ENCODE measurements at places on chromosomes 16 and 17. TPM values are rescaled to one million over a fixed set of nuclear protein-coding genes. Genes with fewer than 3 reads are reported as not detected.

Gene HBZ
- total RNA-seq: not detected

GRCh38 chr17:21458054-21458453 is 81.9 kb downstream of the KCNJ12 start:
- DNase-seq: no peak

DNA sequence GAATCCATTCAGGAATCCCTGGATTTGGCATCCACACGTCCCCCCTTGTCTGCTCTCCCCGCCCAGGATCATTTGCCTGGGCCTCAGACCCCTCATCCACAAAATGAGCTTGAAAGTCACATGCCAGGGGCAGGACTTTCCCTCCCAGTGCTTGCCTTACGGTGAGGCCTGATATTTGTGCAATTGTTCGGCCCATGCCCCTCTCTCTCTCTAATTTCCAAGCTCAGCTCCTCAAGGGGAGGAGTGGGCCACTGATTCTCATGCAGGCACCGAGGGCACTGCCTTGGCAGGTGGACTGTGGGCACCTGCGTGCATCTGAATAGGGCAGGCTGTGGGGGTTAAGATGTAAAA is 267.2 kb upstream of the FOXF1 start:
- DNase-seq: no peak

GRCh38 chr16:70429888-70430666 is 8.8 kb downstream of the ST3GAL2 start:
- DNase-seq: no peak

Gene ARHGAP44
- 1.3 TPM for total RNA-seq

DNA sequence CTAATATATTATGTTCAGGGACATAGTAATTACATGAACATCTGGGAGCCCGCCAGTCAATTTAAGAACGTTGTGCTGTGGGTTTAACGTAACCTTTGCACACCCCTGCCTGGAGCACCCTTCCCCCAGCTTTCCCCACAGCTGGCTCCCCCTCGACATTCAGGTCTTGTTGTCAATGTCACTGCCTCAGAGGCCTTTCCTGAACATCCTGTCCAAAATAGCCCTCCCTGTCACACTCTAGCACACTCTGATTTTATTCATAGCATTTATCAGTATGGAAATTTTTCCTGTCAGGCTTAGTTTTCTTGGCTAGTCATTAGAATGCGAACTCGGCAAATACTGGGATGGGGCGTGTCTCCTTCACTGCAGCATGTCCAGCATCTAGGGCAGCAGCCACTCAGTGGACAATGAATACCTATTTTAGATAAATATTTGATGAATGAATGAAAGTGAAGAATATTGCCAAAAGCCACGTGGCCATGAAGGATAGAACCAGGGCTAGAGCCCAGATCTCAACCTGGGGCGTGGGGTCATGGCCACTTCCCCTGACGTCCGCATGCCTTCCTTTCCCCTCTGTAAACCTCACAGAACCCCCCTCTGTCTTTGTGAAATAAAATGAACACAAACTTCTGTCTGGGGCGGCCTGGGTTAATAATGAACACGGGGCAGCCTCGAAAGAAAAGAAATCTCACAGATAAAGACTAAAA is 10.5 kb downstream of the PIK3R6 start:
- DNase-seq: no peak

DNA sequence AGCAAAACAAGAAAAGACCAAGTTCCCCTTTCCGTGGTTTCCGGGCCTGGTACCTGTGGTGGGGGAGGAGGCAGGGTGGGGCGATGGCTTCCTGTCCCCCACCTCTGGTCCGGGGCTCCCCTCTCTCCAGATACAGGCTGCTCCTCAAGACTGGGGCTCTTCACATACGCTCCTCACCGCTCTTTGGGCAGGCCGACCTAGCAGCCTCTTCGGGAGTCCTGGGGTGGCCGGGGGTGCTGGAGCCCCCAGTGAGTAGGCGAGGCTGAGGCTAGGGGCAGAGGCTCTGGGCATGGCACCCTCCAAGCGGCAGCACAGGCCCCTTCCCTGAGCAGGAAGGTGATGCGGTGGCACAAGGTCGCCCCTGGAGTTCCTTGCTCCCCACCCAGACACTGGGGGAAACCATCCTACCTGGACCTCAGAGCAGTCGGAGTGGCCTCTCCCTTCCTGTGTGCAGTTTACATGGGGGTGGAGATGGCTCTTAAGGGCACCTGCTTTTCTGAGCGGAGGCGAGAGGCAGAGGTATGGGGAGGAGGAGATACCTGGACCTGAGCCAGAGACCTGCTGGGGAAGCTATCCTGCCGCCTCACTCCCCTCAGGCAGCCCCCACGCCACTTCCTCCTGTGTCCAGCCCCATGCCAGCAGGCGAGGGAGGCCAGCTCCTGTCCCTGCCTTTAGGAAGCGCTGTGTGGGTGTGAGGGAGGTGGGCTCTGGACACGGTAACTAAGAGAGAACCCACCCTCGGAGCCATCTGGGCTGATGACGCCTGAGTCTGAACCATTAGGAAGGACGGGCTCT is 891 bp downstream of the CORO1A start:
- no peak for DNase-seq

Gene KRT36
- total RNA-seq: not detected

DNA sequence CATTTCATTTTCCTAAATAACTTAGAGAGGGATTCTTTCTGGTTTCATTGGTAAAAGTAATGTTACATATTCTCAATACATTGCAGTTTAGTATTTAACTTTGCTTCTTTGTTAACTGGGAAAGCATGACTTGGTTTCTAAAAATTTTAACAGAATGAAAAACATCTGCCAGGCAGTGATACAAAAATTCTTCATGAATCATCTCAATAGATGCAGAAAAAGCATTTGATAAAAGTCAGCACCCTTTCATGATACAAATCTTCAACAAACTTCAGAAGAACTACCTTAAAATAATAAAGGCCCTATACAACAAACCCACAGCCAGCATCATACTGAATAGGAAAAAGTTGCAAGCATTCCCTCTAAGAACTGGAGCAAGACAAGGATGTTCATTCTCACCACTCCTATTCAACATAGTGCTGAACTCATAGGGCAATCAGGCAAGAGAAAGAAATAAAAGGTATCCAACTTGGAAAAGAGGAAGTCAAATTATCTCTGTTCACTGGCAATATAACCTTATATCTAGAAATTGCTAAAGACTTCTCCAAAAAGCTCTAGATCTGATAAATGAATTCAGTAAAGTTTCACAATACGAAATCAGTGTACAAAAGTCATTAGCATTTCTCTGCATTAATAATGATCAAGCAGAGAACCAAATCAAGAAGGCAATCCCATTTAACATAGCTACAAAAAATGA is 50.4 kb downstream of the SLFN5 start:
- DNase-seq: no peak

GRCh38 chr17:21573961-21574610 is 118.2 kb upstream of the KCNJ18 start:
- peak; percentile 43 for DNase-seq

GRCh38 chr17:15398736-15399331 is 57.4 kb upstream of the TEKT3 start:
- no peak for DNase-seq

- DNase-seq: no peak
Observed at GRCh38 chr17:64502021-64502420, 4.1 kb downstream of the DDX5 start.

DNA sequence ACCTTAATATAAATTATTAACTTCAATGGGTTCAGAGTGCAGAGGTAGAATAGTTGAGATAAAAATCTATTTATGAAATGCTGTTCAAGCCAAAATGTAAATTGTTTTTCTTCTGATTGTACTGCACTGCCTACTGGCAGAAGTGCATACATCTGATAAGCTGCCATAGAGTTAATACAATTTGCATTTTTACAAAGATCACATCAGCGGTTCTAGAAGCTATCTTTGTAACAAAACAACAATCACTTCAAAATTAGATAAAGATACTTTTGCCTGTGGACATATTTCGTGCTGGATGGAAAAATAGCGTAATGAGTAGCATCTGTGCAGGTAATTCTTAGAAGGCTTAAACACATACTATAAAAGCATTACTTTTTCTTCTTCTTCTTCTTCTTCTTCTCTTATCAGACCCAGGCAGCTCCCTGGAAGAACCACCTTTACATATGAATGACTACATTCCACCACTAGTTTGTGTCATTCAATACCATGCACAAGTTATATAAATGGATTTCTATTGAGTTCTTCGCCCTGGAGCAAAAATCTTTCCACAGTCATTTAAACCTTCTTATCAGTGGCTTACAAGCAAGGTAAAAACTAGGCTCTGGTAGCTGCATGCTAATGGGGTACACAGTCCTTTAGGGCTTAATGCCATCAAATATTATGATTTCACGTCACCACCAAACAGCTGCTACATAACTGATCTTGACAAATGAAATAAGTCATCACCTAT is 47.0 kb downstream of the SYNRG start:
- no peak for DNase-seq

DNA sequence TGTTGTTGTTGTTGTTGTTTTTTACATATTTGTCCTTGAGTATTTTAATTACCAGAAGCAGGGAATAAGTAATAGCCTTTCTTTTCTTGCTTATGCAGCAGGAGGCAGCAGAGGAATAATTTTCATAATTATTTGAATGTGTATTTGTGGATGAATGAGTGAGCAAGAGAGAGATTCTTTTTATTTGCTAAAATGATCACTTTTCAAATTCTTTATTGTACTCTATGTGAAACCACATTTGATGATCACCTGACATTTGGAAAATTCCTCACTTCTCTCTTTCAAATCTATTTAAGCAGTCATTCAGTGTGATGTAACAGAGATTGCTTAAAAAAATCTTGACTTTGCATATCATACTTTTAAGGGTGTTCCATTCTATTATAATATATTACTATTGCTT is 223.6 kb downstream of the BCAS3 start:
- no peak for DNase-seq

Gene GJC1
- 43.2 TPM for total RNA-seq

- DNase-seq: no peak
Observed at GRCh38 chr16:17925761-17926160, 410.8 kb downstream of the NPIPA8 start.

Gene CFAP20
- total RNA-seq: 40.5 TPM

DNA sequence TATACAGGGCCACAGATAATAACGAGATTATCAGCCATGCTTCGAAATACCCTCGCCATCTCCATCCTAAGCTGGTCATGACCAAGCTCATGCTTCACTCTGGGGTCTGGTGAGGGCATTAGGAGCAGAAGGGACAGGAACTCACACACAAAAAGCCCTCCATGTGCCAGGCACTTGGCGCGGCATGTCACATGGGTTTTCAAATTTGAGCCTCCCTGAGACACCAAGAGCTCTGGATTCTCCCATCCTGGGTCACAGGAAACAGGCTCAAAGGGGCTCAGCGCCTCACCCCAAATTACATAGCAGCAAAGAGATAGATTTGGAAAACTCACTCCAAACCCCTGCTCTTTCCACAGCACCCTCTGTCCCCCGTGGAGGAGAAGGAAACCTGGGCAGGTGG is 239.5 kb downstream of the GSG1L start:
- DNase-seq: no peak

Gene CIBAR2
- total RNA-seq: not detected

Gene RDM1
- 1.6 TPM for total RNA-seq

- no peak for DNase-seq
Observed at GRCh38 chr17:14469971-14470370, 169.1 kb downstream of the HS3ST3B1 start.

DNA sequence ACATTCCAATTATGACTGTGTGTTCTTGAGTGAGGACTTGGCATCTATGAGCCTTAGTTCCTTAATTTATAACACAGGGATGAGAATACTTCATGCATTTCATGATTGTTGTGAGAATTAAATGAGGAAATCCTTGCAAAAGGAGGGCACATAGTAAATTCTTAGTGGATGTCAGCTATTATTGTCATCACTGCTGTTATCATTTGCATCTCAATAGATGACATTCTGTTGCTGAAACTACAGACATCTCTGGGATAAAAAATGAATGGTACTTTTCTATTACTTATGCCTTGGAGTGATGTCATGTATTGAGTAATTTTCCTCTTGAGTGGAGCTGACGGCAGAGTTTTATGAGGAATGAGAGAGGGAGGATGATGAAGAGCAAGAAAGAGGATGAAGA is 184.4 kb upstream of the CDH11 start:
- DNase-seq: no peak

Gene CTRL
- total RNA-seq: 0.15 TPM

Gene TNK1
- total RNA-seq: 3.6 TPM

DNA sequence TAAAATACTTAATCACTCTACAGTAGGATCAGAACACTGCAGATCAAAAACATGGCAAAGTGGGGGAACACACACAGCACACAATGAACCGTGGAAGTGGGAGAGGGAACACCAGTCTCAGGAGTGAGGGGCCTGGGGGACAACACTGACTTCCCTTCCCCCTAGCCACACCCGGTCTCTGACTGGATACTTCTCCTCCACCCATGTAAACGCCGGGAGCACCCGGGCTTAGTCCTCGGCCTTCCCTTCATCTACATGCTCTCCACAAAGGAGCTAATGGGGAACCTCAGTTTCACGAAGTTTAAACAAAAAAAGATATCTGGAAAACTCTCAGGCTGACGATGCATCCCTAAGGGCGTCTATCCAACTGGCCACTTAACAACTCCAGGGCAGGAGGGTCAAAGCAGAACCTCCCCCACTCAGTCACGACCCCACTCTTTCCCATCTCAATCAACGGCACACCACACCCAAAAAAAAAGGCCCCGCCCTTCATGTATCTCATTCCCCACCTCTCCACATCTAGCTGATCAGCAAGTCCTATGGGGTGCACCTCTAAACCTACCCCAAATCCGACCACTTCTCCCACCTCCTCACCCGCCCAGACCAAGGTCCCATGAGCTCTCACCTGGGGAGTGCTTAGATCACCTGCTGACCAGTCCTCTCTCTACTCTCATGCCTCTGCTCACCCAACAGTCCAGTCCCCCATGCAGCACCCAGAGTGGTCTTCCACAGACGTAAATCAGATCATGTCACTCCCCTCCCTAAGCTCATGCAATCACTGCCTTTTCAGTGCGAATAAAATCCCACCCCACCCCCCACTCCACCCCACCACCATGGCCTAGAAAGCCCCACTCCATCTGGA is 7.4 kb downstream of the ZDHHC7 start:
- no peak for DNase-seq

Gene SLFN11
- total RNA-seq: 8.2 TPM

GRCh38 chr17:2282297-2282873 is 21.2 kb downstream of the SMG6 start:
- DNase-seq: peak; percentile 71

DNA sequence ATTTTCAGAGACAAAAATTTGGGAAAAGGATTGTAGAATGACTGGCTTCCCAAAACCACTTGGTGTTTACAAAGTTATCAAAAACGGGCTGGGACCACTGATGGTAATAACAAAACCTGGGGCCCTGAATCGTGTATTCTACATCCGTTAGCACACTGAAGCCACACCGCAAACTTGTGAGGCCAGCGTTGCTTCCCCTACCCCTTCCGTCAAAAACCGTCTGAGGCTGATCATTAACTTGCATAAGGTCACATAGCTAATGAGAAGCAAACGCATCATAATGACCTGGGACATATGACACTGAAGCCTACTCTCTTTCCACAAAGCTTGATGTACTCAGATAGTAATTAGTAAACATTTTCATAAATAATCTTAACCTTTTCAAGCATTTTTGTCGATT is 704.3 kb downstream of the MAF start:
- no peak for DNase-seq

GRCh38 chr16:58346831-58347371 is 45.4 kb upstream of the GINS3 start:
- no peak for DNase-seq

Gene TP53TG3B
- total RNA-seq: not detected

Gene ZSCAN10
- not detected for total RNA-seq
